ENCODE measurements at places on chromosomes 7 and 10. TPM values are rescaled to one million over a fixed set of nuclear protein-coding genes. Genes with fewer than 3 reads are reported as not detected.

DNA sequence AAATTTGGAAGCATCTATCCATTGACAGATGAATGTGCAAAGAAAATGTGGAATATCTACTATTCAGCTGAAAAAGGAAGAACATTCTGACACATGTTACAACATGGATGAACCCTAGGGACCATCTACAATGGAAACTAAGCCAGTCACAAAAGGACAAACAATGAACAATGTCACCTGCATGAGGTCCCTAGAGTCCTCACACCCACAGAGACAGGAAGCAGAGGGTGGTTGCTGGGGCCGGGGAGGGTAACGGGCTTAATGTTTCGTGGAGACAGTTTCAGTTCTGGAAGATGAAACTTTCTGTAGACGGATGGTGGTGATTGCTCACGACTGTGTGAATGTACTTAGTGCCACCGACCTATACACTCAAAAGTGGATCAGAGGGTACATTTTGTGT is 282.9 kb downstream of the ADARB2 start:
- no peak for DNase-seq

DNA sequence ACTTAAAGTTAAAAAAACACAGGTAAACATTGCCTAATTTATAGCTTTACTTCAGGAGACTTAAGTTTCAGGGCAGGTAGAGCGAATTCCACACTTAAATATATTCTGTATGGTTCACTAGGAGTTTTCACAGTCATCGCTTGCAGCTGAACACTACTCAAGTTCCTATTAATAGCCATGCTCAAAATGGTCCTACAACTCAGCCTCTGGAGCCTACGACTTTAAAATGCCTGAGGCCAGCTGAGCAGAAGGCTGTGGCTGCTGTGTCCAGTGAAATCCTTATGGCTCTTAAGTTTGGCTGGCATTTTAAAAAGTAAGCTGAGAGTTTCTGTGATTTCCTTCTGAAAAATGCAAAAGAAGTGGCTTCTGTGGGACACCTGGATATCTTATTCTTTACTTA is 105.4 kb upstream of the GLI3 start:
- no peak for DNase-seq

DNA sequence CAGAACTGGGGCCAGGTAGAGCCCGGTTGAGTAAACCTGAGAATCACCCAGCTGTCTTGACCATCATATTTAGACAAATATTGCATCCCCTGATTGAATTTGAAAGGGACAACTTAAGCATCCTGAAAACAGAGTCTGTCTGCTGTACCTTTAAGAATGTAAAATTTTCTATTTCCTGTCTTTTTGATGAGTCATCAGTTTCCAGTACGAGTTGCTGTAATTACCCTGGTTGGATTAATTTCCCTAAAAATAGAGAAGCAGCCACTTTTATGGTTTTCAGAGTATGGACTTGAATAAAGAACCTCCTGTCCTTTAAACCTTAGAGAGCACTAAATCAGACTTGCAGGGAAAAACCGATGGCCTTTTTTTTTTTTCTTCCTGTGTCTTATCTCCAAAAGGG is 164.6 kb upstream of the SH2B2 start:
- DNase-seq, result no peak

ANK3 gene
- total RNA-seq, result 257 TPM

LRIT1 gene
- total RNA-seq, result not detected

Measured in heart left ventricle (tissue), 16 donors.